Ovary (tissue), 10 donors: ENCODE measurements at places on chromosomes 3 and 15. TPM values are rescaled to one million over a fixed set of nuclear protein-coding genes. Genes with fewer than 3 reads are reported as not detected.

DNA sequence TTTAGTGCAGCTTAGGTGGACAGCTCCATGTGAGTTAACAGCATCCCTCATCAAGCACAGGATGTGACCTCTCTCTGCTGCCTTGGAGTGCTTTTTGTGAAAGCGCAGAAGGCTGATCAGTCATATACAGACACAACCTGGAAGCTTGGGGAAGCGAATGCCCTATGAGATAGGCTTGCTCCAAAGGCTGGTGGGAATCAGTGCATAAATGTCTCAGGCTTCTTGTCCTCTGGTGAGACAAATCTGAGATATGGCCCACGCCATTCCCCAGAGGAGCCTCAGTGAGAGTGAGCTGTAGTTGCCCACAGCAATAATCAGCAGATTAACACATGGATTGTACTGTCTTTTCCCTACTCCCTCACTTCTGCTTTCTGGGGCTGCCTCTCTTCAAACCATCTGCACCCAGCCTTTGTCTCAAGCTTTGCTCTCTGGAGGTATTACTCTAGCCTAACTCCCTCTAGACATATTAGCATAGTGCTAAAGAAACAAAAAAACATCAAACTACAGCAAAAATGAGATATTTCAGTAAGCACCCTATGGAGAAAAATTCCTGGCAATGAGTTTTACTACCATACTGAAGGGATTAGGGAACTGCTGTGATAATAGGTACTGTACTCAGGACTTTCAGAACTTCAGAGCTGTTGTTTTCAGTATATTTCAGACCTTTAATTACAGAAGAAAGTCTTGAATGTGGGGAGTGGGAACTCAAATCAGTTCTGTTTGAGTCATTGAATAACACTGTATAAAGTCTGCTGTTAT, 113.7 kb downstream of the OXSM start:
- no peak for DNase-seq

GRCh38 chr3:174710612-174711011, 148.5 kb upstream of the NAALADL2 start:
- no peak for DNase-seq

Gene RPL4
- 5,574 TPM for polyA plus RNA-seq

GRCh38 chr3:125134952-125135351, 77.6 kb downstream of the SLC12A8 start:
- DNase-seq = no peak

- DNase-seq = no peak
Measured at GRCh38 chr3:123153125-123154019, 48.4 kb upstream of the SEC22A start.

- DNase-seq = no peak
Measured at GRCh38 chr3:128502712-128503111, 9.7 kb upstream of the GATA2 start.

DNA sequence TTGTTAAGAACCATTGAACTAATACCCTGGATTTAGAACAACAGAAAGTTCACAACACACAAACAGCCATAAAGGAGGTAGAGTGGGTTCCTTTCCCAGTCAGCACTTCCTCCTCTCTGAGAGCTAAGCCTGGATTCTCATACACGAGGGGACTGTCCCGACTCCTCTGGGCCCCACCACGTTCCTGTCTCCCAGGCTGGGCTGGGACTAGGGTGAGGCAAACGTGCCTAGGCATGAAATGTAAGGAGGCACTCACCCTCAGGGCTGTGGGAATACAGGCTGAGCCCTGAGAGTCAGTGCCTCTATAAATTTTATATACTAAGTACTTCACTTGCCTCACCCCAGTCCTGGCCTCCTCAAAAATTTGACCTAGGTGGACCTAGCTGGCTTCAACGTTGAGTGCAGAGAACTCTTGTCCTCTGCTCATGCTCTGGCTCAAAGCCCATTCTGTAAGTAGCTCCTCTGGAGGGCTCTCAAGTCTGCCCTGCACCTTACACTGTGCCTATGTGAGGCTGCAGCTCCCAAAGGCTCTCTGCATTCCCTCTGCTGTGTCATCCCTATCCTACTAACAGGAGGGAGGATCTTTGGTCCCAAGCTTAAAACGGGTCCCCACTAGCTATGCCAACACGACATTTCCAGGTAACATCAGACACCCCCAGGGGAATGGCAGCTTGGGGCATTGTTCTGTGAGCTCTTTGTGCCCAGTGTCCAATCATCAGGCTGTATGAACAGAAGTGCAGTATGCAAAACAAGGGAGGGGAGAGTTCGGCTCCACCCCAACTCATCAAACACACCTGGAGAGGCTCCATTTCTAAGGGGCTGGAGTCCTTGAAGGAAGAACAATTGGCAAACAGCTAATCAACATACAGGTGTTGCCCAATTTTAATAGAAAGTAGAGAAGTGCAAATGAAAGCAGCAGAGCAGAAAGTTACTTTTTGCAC, 233.2 kb downstream of the RPLP1 start:
- DNase-seq = no peak

Gene INKA1
- polyA plus RNA-seq = 0.25 TPM

DNA sequence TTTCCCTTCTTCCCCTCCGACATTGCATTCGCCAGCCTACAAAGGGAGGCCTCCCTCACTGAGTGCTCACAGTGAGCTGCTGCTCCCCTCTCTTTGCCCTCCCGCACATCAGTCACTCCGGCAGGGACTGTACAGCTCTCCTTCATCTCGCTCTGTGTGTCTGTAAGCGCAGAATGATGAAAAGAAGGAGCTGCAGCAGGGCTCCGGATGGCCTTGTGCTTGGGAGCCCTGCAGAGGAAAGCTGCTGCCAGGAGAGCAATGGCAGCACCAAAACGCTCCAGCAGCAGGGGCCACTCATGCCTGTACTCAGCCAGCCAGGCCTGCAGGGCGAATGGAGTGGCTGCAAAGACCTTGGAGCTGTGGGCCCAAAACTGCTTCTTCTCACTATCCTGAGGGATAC, 107.0 kb upstream of the NSMCE3 start:
- DNase-seq = no peak

GRCh38 chr3:156474560-156475389, 80.1 kb downstream of the SSR3 start:
- DNase-seq = no peak

Gene CNTN6
- polyA plus RNA-seq = 0.04 TPM

Gene ROPN1B
- not detected for polyA plus RNA-seq

GRCh38 chr3:195128255-195129071, 142.5 kb downstream of the XXYLT1 start:
- DNase-seq = no peak

Gene SST
- 0.37 TPM for polyA plus RNA-seq

Gene LEKR1
- polyA plus RNA-seq = 0.38 TPM

- DNase-seq = no peak
Measured at GRCh38 chr15:75649045-75649761, 1.5 kb downstream of the SNX33 start.

DNA sequence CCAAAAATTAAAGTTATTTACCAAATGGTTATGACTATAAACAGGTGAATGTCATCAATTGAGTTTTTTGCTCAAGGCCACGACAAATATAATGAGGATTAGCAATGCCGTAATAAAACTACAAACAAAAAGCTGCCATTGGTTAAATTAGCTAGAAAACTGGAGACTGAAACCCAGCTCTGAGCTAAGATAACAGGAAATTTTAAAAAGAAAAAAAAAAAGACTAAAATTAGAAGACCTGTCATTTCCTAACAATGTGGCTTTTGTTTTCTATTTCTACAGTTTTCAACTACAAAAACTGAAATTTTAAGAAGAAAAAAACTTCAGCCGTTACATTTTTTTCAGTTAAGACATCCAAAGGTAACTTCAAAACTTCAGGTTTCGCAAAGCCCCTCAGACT, 9.7 kb downstream of the SLC12A6 start:
- no peak for DNase-seq

Gene CACNA1D
- polyA plus RNA-seq = 2.2 TPM

DNA sequence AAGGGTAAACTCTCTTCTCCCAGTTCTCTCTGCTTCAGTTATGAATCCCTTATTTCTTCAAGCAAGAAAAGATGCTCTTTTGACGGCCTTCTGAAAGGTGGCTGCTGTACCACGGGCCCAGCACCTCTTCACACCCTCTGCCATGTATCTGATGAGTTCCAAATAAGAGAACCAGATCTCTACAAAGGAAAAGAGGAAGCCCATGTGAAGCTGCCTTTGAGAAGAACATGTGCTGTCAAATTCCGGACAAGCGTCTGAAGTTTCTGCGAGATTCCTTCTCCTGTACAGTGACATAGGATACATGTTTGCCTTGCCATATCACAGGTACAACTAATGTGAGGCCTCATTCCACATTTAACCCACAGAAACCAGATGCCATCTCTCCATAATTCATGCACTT, 59.2 kb downstream of the SH3BP5 start:
- peak; percentile 11 for DNase-seq

DNA sequence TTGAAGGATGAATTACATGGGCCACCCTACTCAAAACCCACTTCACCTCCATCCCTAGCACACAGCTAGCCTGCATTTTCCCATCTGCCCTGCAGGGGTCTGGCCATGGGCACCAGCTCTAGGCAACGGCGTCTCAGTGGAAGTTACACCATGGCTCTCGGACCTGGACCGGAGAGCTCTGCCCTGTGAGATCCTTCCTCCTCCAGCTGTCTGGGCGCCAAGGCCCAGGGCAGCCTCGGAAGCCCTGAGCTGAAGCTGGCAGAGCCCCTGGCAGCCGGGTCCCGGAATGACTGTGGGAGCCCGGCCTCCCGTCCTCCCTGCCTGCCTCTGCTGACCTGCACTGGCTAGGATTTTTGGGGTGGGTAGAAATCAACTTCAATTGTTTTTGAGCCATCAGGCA, 98.9 kb downstream of the CHSY1 start:
- DNase-seq = no peak

GRCh38 chr3:18623220-18623619, 198.1 kb upstream of the SATB1 start:
- DNase-seq = no peak

GRCh38 chr3:106809623-106810299, 567.5 kb upstream of the CCDC54 start:
- DNase-seq = no peak

- DNase-seq = no peak
Measured at GRCh38 chr3:67534594-67534993, 119.8 kb downstream of the SUCLG2 start.

Gene ZSCAN29
- polyA plus RNA-seq = 8.5 TPM

GRCh38 chr3:33831053-33831452, 32.6 kb downstream of the PDCD6IP start:
- no peak for DNase-seq

DNA sequence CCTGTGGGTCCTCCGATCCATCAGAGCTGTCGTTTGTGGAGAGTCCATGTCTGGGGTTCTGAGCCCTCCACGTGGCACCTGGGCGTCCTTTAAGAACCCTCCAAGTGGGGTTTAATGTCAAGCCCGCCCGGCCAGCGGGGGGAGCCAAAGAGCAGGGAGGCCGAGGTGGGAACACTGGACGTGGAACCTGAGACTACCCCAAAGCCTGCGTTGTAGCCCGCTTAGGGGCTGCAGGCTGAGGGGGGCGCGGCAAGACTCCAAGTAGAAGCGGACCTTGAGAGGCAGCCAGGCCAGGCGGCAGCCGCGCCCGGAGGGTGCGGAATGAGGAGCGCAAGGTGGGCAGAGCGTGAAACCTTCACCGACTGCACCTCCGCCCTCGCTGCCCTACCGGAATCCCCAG, 126.2 kb upstream of the ATP10A start:
- DNase-seq = no peak
